Activated gamma-delta T cell (primary cell): ENCODE measurements at places on chromosomes 3 and 15.

DNA sequence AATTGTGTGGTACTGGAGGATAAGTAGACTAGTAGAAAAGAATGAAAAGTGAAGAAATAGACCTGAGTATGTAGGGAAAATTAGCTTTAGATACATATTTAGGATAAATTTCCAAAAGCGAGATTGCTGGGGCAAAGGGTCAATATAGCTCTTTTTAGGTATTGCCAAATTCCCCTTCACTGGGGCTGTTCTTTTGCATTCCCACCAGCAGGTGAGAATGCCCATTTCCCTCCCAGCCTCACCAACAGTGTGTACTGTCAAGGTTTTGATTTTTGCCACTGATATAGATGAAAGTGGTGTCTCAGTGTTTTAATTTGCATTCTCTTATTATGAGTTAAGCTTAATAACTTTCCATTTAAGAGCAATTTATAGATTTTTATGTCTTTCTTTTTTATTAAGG lies 35.7 kb upstream of the BHLHE40 start:
- DNase-seq = no peak

GRCh38 chr3:107806021-107806420 lies 283.3 kb downstream of the BBX start:
- DNase-seq = no peak

GRCh38 chr15:76935620-76936019 lies 4.1 kb downstream of the RCN2 start:
- no peak for DNase-seq

GRCh38 chr3:77549034-77549433 lies 509.1 kb downstream of the ROBO2 start:
- no peak for DNase-seq

DNA sequence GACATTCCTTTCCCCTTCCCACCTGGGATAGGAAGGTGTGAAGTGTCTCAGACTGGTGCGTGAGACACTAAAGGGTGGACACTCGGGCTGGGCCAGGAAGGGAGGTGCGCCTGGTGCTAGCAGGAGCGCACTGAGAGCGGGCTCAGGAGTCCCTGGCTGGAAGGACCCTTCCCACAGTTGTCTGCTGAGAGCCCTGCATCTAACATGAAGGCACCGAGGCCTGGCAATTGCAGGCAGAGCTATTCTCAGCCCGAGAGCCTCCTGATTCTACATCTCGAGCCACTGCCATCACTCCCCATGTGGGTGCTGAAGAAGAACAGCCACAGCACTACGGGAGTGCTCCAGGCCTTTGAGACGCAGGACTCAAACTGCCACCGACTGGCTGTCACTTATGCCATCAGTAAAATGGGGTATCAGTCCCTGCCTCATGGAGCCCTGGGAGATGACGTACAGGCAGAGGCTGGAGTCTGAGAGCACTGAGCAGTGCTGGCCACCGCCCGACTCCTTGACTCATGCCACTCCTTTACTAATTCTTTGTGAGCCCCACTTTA lies 159.4 kb downstream of the KLF13 start:
- no peak for DNase-seq

DNA sequence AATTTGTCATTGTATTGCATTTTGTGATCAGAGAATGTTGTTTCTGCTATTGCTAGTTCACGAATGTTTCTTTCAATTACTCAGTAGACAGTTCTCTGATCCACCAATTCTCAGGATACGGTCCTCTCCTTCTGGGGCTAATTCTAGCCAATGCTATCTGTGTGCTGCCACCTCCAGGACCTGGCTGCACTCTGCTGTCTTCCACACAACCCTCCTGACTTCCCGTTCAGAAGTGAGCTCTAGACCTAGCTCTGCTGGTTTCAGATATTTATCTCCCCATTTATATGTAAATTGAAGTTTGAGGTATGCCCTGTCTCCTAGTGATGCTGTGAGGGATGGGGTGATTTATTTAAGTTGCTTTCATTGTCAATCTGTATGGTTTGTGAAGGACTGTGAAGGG lies 21.7 kb upstream of the UBL7 start:
- no peak for DNase-seq

DNA sequence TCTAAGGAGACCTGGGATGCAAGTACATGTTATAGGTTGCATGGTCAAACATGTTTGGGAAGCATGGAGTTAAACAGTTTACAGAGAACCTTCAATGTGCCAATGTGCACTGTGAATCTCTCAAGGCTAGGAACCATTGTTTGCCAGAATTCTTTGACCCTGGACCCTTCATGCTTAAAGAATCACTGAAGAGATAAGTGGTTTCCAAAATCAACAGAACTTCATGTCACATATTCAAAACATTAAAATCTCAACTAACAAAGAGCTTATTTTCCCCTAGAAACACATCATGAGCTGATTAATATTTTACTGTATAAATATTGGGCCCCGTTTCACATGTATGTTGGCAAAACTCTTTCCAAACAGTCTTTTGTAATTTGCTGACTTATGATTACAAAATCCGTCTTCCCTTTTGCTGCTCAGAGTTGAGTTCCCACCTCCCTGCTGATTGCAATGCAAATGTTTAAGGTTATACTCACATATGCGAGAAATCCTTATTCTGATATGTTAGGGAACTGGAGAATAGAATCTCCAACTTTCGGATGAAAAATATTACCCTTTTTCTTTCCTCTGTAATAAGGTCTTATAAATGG lies 380.2 kb downstream of the DIPK2A start:
- DNase-seq = no peak

- DNase-seq = no peak
These were observed 58.2 kb downstream of the ZNF148 start for GRCh38 chr3:125316949-125317348.

DNA sequence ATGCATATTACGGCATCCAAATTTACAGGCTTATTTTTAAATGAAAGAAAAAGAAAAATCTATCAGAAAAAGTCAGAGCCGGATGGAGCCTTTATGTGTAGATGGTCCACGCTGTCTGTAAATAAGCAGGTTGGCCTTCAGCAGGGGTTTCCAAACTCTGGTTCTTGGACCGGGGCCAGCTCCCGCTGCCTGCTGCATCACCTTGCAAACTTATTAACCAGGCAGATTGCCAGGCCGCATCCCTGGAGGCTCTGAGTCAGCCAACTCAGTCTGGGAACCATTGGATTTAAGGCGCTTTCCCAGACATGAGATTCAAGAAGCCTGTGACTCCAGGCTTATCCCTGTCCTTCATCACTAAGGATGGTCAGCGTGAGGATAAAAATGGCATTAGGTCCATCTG lies 212.4 kb downstream of the OPA1 start:
- DNase-seq = no peak

DNA sequence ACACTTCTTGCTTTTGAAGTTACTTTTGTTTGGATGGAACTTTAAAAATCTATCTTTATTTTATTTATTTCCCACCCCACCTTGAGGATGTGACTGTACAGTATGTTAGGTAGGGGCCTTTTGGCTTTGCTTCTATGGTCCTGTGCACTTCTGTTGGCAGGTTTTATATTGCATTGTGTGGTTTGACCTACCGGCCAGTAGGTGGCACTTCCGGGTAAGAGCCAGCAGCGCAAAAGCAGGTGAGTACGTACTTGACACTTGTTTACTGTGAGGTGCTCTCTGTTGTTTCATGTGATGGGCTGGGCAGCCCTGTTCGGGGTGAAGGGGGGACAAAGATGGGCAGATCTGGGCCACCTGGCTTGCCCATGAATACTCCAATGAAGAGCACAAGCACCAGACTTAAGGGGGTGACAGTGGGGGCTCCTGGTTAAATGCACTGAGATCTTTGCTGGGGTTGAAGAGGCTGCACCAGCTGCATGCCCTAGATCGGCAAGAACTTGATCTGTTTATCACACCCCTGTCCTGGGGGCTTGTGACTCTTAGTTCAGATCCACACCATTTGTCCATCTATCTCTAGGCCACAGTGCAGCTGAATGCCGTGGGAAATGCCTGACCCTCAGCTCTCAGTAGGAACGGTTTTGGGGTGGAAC lies 131.6 kb downstream of the NLGN1 start:
- no peak for DNase-seq

DNA sequence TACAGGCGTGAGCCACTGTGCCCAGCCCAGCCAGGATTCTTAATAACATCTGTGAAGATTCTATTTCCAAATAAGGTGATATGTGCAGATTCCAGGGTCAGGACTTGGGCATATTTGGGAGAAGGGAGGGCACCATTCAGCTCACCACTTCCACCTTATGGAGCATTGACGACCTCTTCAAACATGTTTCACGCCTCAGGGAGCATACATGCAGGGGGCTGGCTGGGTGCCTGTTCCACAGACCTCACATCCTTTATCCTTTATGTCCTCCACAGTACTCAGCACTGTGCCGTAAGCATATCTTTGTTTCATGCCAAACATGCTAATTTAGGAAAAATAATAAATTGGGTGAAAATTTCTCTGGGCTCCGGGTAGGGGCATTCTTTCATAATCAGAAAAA lies 229.0 kb downstream of the THSD4 start:
- no peak for DNase-seq

GRCh38 chr3:33395900-33396299 lies 44.3 kb downstream of the UBP1 start:
- DNase-seq = no peak

DNA sequence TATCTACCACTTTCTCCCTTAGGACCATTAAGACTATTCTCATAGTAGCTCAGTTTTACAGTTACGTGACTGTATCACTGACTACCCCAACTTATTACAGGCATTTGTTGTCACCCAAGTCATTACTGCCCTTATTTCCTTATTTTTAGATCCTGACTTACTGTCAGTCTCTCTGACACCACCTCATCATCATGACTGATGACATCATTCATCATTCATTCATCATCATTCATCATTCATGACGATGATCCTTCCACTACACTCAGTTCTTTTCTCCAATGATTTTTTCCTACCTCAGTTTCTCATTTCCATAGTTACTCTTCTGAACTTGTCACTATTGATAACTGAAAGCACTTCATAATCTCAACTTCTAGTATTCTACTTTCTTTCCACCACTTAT lies 83.8 kb downstream of the ADAM10 start:
- DNase-seq = no peak

GRCh38 chr3:113105093-113105449 lies 106.3 kb upstream of the BOC start:
- DNase-seq = no peak

DNA sequence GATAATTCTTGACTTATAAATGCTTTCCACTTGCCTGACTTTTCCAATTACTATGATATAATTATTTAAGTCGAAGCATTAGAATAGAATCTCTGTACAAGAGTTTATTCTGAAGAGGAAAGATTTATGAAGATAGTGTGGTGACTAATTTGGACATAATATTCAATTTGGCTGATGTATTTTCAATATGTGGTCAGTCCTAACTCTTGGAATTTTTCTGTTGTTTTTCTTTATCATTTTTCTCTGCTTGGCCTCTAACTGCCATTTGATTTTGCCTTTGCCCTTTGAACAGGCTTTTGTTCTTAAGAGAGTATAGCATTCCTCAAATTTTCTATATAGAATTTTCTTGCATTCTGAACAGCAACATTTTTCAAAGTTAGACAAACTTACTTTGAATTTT lies 2.6 kb upstream of the MDFIC2 start:
- DNase-seq = no peak

GRCh38 chr3:23459889-23460546 lies 256.9 kb downstream of the UBE2E2 start:
- DNase-seq = no peak

- no peak for DNase-seq
These were observed 686.2 kb downstream of the NLGN1 start for GRCh38 chr3:174083706-174084105.
